GM12865 (cell line): ENCODE measurements at places on chromosomes 13 and 19.
A peak's percentile ranks its signal among the peaks of the same experiment; 100 is the strongest.

DNA sequence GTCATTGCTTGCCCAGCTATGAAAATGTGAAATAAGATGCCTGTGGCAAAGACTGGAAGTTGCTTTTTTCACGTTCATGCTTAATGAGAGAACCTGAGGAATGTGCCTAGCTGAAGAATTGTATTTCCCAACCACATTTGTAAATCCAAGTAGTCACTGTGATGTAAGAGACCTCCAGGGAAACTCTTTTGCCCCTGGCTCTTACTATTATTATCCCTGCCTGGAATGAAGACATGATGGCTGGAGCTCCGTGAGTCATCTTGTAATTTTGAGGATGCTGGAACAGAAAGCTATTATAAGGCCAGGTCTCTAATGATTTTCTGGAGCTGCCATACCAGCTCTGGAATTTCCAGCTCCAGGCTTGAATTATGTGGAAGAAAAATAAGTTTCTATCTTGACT is 894.3 kb downstream of the DIAPH3 start:
- no peak for DNase-seq

GRCh38 chr19:42553292-42554045 is 25.2 kb upstream of the CEACAM1 start:
- DNase-seq, result no peak

- DNase-seq, result no peak
Observed at GRCh38 chr19:1911995-1912394, 6.8 kb downstream of the ADAT3 start.

GRCh38 chr13:79621449-79621848 is 140.5 kb downstream of the NDFIP2 start:
- DNase-seq, result peak; percentile 9

GRCh38 chr19:41928221-41928683 is at the start of gene ERFL:
TSS of gene ERFL (minus strand) at chr19:41928449. CDS start at chr19:41912919, 15,530 bp downstream.
- DNase-seq, result no peak

DNA sequence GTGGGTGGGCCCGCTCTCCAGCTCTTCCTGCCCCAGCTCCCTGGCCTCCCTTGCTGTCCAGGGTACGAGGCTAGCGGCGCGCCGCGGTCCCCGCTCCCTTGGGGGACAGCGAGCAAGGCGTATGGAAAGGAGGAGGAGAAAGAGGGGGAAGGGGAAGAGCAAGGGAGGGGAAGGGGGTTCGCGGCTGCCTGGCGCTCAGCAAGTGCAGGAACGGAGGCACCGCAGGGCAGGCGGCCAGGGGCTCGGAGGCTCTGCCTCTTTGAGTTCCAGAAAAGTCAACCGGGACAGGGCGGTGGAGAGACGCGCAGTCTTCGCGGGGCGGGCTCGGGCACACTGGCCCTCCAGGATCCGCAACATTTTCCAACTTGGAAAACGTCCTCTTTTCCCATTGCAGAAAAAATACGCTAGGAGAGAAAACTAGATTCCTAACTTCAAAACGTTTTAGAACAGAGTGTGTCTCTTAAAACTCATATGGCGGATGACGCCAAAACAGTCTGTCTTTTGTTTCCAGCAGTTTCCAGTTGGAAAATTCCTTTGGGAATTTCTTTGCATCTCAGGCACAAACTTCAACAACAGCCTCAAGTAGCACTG is 23.1 kb upstream of the TNFRSF19 start:
- DNase-seq, result no peak
